ENCODE measurements at places on chromosomes 2 and 18. TPM values are rescaled to one million over a fixed set of nuclear protein-coding genes. Genes with fewer than 3 reads are reported as not detected.

DNA sequence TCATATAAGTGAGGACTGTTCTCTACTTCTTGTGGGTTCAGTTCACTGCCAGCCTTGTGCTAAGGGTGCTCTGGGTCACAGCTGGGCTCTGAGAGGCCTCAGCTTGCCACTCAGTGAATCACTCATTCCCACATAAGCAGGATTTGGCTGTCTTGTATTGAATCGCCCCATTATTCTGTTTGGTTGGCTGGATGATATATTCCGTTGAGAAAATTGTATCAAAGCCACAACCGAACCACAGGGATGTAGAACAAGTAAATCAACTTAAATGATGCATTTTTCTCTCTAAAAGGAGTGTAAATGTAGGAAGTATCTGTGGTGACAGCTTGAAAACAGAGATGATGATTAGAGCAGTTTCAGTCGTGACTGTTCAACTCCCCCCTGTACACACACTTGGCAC is 39.6 kb downstream of the TTC39C start:
- DNase-seq, result no peak

GRCh38 chr2:119482481-119483394 is 41.5 kb downstream of the SCTR start:
- no peak for DNase-seq

DNA sequence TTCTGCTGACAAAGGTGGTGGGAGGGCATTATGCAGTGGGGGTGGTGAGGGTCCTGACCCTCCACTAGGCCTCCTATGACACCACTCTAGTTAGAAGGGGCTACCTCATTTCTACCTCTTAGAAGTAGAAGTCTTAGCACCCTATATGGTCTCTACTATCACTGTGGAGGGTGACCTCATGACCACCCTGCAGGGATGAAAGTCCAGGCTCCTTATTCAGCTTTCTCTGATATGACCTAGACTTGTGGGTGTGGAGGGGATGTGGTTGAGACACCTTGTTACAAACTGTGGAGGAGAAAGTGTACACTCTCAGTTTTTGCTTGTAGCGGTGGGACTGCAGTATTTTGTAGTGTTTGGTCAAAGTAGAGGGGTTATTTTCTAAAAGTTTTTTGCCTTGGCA is 18.6 kb downstream of the TMEM182 start:
- no peak for DNase-seq

- DNase-seq, result no peak
These were observed 127.5 kb upstream of the MMADHC start for GRCh38 chr2:149715005-149715592.

SLC4A3 gene
- 0.04 TPM for polyA plus RNA-seq

KIF1A gene
- not detected for polyA plus RNA-seq

GRCh38 chr2:17605696-17606095 is 65.2 kb downstream of the VSNL1 start:
- DNase-seq, result no peak

DNA sequence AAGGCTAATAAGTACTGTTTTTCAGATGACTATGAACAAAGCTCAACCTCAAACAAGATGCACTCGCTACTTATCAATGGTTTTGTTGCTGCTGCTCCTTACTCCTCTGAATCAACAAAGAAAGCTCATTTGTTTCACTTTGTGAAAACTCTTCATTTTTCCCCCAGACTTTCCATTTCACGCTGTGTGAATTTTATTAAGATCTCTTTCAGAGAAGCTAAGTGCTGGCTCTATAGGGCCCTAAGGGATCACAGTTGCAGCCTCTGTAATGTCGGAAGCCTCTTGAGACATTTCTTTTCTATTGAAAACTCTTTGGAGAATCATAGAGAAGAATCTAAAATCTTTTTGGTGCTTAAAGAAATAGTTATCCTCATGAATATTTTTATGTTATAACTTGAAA is 209.8 kb downstream of the CD226 start:
- DNase-seq, result no peak

DNA sequence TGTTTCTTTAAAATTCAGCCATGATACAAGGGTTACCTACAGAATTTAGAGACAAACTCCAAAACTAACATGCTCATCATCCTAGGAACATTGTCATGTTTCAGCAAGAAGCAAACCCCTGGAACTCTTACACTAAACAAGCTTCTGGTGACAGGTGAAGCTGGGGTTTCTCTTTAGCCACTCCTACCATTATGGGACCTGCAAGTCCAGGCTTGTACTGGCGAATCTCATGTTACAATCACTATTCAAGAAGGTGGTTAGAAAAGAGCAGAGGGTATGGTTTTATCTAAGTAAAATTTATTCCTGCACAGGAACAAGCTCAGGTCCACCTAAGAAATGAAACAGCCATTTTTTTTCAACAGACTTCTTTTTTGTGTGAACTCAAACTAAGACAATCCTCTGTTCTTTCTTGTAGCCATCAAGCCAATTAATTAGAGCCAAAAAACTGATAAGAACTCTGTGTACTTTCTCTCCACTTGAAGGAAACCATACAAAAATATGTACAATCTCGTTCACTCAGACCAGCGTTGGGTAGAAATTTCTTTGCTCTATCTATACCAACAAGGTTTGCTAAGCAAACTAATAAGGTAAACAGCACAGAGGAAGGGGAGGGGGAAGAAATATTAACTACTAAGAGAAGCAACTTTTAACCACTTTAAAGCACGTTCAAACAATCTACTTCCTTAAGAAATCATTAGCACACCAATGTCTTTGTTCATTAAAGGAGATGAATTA is 63.3 kb upstream of the NEDD4L start:
- DNase-seq, result no peak

RNF149 gene
- 43.3 TPM for polyA plus RNA-seq

RETREG2 gene
- 46.7 TPM for polyA plus RNA-seq

ANKRD62 gene
- polyA plus RNA-seq, result not detected

CYRIA gene
- polyA plus RNA-seq, result 16.8 TPM

GGCX gene
- polyA plus RNA-seq, result 28.8 TPM

HEATR5B gene
- 54.8 TPM for polyA plus RNA-seq

DNA sequence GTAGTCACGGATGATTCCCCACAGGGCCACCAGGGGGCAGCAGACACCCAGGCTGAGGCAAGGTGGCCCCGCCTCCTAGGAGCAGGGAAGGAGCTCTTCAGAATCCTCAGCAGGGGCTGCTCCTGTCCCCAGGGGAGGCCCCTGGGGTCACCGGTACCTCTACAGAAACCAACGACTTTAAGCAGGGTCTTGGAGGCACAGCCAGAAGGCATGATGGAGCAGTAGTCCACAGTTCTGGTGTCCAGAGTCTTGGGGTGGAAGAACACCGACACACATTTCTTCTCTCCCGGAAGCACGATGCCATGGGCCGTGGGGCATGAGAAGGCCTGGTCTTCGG is 11.5 kb downstream of the CFAP65 start:
- DNase-seq, result peak; percentile 79

SGPP2 gene
- polyA plus RNA-seq, result 0.52 TPM

DNAJC5G gene
- not detected for polyA plus RNA-seq

- peak; percentile 4 for DNase-seq
These were observed 1.8 kb upstream of the ABI2 start for GRCh38 chr2:203326356-203326755.

DNA sequence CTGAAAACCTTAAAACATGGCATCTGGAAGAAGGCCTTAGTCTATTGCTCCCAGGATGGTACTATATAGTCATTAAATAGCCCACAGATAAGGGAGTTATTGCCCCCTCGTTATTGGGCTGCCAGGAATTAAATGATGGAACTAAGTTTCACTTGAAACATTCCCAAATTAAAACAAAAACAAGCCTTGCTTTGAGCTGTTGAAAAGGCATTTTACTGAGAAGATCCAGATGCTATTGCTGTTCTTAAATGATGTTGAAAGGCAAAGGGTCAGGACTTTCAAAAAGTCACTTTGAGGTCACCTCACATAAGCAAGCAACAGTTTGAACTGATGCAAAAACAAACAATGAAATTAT is 2.0 kb upstream of the AMMECR1L start:
- no peak for DNase-seq

RMND5A gene
- polyA plus RNA-seq, result 25.5 TPM

GKN2 gene
- polyA plus RNA-seq, result not detected

- DNase-seq, result peak; percentile 38
These were observed 381.2 kb downstream of the LPIN1 start for GRCh38 chr2:12127638-12128037.

PSMA8 gene
- polyA plus RNA-seq, result 0.39 TPM

Data from B cell (primary cell).